Activated T-cell treated with anti-CD3 and anti-CD28 coated beads, Interleukin-2, amount 50 U/mL, for 4 hours (primary cell): ENCODE measurements at places on chromosomes 11 and 22. TPM values are rescaled to one million over a fixed set of nuclear protein-coding genes. Genes with fewer than 3 reads are reported as not detected.

LINC01488 gene
- not detected for total RNA-seq

DNA sequence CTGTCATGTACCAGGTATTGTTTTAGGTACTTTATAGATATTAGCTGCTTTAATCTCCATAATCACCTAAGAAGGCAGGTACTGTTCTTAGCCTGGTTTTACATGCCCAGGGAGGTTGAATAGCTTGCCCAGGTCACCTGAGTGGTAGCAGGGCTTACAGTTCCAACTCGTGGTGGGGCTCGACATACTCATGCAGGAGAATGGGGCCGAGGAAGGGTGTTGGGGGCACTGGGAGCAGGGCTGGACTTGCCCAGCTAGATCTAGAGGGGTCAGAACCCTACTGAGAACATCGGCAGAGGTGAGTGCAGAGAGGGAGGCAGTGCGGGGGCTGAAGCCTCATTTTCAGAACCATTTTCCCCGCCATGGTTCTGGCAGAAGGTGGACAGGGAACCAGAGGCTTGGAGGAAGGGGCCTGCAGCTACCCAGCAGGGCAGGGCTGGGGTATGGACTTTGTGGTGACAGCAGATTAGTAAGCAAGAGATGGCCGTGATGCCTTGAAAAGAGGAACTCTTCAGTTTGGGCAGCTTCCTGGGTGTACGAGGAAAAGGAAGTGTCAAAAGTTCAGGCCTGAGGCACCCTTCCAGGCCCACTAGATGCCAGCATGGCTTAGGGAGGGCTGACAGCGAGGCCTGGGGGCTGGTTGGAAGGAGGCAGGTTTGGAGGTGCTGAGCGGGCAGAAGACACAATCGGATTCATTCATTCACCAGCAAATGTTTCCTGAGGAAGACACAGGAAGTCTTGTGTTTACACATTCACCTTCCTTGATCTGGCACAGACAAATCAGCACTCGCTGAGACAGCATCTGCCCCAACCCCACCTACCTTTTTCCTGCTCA is 54.7 kb upstream of the LYVE1 start:
- no peak for DNase-seq

- no peak for DNase-seq
Observed at GRCh38 chr11:92845805-92846204, 123.6 kb upstream of the MTNR1B start.

- no peak for DNase-seq
Observed at GRCh38 chr11:110000031-110000502, 93.1 kb upstream of the ZC3H12C start.

DNA sequence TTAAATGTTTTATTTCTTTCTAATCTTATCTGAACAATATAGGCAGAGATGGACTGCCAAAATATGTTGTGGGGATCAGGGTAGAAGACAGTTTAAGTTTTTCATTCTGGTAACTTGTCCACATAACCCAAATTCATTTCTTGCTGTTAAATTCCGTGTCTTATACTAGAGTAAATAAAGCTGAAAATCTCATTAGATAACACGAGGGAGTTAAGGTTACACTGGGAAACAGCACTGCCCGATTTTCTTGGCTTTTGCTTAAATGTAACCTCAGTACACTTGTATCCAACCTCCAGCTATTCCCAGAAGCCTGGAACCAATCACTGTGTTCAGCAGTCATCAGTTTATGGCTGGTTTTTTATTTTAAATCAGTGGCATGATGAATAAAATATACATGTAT is 48.2 kb downstream of the MICAL3 start:
- no peak for DNase-seq

- no peak for DNase-seq
Observed at GRCh38 chr11:59426361-59427067, at the start of gene OR5A2. TSS of gene OR5A2 (minus strand) at chr11:59426413. CDS start at chr11:59422953, 3,460 bp downstream.

DNAJB13 gene
- total RNA-seq = 0.27 TPM

DNA sequence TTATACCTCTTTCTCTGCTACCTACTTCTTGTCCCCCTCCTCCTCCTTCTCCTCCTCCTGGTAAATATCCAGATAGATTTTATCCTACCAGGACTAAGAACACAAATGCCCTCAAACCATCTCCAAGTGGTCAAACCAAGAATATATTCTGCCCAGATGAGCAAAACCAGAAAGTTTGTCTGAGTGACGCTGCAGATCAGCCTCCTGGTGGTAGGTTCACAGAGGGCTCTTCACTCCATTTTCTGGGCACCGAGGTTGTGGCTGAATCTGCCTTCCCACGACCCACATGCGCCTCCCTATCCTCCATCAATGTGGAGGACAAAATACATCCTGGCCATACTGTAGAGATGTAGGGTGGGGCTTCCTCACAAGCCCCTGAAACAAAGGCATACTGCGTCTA is 543.6 kb downstream of the MN1 start:
- DNase-seq = no peak

DNA sequence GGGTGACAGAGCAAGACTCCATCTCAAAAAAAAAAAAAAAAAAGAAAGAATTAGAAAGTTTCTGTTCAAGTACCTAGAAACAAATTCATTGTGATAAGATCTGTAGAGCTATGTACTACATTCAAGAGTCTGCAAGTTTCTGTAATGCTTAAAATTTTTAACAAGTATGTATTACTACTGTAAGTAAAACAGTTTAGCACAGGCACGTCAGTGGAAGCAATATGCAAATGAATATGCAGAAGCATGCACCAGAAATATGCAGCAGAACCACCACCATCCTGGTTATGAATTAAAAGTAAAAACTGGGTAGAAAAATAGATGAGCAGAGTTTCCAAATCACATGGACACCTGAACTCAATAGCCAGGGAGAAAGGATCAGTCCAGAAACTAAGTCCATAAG is 19.3 kb downstream of the SBF2 start:
- DNase-seq = no peak

DNA sequence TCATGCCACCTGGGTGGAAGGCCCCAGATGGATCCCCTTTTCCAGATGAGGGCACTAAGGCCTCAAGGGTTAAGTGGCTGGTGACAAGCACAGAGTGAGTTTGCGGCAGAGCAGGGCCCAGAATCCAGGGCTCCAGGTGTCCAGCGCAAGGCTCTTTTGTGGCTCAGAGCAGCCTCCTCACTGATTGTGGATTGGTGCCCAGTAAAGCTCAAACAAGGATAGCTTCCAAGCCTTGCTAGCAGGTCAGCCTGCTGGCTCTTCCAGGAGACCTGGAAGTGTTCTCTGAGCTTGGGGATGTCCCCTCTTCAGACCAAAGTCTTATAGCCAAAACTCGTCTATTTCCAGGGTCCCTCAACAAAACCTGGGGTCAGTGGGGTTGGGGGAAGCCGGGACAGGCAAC is 167.6 kb upstream of the SYT13 start:
- DNase-seq = no peak
